Kidney (tissue), 22 donors: ENCODE measurements at places on chromosomes 3 and 15.

- no peak for DNase-seq
These were observed 33.3 kb upstream of the MRPS22 start for GRCh38 chr3:139310474-139310933.

GRCh38 chr15:88246666-88247446 is 9.7 kb downstream of the NTRK3 start:
- peak; percentile 82 for DNase-seq

DNA sequence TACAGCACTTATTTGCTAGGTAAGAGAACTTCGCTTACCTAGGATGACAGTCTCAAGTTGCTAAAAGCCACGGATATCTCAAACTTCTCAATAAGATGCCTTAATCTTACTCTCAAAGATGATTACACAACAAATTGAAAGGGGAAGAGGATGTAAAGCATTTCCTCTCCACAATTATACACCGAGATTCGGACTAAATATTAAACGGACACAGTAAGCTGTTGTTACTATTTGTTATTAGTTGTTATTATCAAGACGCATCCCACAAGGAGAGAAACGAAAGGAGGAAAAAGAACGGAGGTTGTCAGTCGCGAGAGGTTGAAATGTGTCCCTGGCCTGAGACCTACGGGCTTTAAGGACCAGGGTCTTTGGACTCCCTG is 660 bp downstream of the ZNF106 start:
- no peak for DNase-seq

GRCh38 chr15:64763021-64763420 is 12.4 kb downstream of the RBPMS2 start:
- DNase-seq: no peak

DNA sequence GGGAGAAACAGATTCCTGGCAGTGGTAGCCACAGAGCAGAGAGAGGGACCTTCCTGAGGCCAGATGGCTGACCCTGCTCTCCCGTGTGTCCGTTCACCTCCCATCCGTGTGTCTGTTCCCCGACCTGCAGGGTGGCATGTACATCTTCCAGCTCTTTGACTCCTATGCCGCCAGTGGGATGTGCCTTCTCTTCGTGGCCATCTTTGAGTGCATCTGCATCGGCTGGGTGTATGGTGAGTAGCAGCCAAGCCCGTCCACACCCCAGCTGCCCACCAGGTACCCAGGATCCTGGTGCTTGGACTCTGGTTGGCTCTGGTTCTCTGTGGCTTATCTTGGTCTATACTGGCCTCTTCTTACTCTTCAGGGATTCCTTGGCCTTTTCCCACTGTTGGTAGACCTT is 59.5 kb upstream of the SLC6A1 start:
- no peak for DNase-seq

DNA sequence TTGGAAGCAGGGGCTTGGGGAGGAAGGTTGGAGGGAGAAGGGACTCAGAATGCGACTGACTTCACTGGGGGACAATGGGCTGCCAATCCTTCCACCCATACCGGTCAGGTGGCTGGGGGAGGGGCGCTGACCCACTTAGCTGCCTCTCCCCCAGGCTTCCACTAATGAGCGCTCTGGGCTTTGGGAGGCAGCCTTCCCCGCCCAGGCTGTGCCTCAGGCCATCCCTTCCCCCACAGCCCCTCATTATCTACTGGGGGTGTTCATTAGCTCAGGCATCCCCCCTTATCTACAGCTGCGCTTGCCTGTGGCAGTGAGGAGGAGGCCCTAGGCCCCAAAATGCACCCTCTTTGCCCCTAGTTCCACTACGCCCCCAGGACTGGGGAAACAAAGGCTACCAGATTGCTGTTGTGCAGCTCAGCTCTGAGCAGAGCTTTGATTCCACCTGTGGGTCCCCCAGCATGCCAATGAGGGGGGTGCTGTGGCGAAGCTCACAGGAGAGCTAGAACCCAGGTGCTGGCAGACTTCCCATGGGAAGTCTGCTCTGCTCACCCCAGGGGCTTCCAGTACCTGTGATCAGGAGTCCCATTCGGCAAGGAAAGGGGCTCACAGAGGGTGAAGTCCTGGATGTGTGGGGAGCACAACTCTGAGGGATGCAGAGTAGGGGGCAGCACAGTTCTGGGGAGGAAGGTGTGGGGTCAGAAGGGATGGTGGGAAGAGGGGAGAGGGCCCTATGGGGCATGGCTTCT is 29.4 kb upstream of the SEMA3F start:
- DNase-seq: peak; percentile 60

DNA sequence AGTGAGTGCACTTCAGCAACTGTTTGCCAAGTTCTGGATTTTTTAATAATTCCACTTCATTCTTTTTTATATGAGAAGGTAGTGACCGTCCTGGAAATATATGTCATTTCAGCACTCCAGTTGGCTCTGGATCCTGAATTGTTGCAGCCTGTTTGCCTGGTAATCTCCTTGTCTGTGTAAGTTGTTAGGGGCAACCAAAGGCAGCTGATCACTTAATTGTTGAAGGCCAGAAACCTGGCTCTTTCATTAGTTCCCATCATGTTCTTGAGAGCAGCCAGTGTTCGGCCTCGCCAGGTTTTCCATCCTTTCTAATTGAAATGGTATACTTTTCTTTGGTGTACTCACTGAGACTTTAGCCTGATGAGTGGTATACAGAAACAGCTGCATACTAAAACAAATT is 168.6 kb downstream of the SOX2 start:
- no peak for DNase-seq

DNA sequence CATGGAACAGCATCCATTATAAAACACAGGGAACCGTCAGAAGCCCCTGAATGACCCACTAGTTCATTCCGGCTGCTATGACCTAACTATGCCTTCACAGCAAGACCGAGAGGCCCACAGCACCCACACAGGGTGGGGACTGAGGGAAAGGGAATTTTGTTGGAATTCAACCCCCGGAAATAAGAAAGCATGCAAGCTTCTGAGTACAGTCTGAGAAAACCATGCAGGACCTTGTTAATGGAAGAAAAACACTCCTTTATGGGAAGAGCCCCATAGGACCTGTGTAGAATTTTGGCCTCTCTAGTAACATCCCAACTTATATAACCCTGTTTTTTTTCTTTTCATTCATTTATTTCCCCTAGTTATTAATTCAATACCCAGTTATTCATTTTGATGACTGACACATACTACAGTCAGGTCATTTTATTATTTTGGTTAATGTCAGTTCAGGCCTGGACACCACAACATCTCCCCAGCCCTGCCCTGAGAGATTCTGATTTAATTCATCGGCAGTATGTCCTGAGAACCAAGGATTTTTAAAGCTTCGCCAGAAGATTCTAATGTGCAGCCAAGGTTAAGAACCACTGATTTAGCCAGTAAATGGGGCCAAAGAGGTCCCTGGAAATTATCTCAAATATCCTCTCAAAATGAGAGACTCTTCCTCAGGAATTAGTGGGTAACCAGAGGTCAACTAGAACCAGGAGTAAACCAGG is 231.6 kb upstream of the GOLGA6L4 start:
- no peak for DNase-seq
